Stimulated activated CD8-positive, alpha-beta memory T cell treated with anti-CD3 and anti-CD28 coated beads, Interleukin-15, amount 100 ng/mL, for 4 hours (primary cell): ENCODE measurements at places on chromosomes 6 and 20.

DNA sequence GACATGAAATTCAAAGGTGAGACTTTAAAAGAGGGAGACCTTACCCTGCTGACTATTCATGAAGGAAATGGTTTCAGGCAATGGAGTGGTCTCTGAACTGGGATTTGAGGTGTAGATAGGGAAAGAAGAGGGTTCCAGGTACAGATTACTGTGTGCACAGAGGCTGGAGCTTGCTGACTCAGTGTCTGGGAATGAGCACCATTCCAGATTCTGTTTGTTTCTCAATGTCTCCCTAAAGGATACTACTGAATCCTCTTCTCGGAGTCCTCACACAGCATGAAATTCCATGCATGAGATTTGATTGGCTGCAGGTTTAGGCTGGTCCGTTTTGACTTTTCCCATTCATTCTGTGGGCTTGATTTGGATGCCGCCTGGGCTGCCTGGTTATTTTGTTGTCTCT lies 49.0 kb downstream of the PPP1R14C start:
- no peak for DNase-seq

DNA sequence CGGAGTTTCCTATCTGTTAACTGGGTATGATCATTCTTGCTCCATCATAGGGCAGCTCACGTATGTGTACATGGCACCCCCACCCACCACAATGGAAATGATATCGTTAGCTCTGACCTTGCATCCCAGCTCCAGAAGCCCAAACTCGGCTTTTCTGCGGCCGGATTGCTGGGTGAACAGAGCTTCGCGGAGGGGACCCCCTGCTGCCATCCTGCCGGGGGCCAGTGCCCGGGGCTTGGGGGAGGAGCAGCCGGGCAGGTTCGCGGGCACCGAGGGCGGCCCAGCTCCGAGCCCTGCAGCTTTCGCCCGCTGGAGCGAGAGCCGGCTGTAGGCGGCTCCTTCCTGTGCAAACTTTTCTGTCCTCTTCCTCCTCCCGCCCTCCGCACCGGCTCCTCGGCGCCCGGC lies 24.9 kb upstream of the FUCA2 start:
- DNase-seq = peak; percentile 27

GRCh38 chr6:71197780-71198179 lies 90.8 kb upstream of the OGFRL1 start:
- DNase-seq = no peak

DNA sequence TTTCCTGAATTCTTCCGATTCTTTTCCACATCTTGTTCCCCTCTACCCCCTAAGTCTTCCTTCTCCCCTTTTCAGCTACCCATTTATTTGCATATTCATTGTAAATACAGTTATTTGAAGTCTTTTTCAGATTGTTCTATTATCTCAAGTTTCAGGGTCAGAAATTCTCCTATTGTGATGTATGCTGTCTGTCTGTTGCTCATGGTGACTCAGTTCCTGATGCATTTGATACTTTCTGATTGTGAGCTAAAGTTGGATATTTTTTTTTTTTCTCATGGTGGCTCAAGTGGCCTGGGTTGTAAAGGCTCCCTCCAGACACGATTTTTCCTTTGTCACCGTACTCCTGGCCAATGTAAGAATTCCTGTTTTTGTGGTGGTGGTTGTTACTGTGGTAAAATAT lies 4.9 kb upstream of the PI16 start:
- DNase-seq = no peak

- DNase-seq = no peak
These were observed 76.1 kb upstream of the HSF2 start for GRCh38 chr6:122323361-122323760.

DNA sequence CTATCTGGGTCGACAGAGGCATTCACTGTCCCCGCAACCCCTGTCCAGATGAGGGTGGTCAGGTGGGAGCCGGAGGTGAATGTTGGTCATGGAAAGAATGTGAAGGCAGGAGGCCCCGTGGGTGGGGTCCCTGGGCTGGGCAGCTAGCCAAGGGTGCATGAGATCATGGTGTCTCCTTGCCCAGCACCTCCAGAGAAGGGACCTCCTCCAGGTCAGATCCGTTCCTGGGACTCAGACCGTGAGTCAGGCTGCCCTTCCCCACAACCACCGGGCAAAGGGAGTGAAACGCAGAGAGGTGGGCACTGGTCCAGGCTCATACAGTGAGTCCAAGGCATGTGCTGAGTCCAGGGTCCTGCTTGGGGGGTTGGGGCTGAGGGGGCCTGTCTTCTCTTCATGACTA lies 3.5 kb downstream of the FOXS1 start:
- no peak for DNase-seq

GRCh38 chr20:63639093-63639975 lies 12.4 kb upstream of the GMEB2 start:
- no peak for DNase-seq

DNA sequence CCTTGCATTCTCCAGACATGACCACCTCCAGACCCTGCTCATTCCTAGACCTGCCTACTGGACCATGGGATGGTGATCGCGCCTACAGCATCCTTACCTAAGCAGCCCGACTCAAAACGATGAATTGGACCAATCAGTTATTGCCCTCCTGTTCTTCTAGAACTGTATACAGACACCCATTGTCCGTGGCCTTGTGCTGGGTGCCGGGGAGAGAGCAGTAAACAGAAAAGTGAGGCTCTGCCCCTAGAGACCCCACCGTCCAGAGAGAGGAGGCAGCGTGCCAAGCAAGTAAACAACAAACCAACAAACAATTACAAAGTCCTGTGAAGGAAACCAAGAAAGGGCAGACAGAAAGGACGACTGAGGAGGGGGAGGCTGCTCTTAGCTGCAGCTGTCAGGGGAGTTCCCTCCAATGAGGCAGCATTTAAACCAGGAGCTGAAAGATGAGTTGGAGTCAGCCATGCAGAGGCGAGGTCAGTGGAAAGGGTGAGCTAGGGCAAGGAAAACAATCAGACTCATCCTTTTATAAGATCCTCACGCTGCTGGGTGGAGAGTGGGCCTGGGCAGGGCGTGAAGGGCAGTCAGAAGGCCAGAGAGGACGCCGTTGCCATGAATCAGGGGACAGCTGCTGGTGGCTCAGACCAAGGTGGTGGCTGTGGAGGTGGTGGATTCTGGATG lies 37.6 kb upstream of the BLCAP start:
- DNase-seq = no peak

DNA sequence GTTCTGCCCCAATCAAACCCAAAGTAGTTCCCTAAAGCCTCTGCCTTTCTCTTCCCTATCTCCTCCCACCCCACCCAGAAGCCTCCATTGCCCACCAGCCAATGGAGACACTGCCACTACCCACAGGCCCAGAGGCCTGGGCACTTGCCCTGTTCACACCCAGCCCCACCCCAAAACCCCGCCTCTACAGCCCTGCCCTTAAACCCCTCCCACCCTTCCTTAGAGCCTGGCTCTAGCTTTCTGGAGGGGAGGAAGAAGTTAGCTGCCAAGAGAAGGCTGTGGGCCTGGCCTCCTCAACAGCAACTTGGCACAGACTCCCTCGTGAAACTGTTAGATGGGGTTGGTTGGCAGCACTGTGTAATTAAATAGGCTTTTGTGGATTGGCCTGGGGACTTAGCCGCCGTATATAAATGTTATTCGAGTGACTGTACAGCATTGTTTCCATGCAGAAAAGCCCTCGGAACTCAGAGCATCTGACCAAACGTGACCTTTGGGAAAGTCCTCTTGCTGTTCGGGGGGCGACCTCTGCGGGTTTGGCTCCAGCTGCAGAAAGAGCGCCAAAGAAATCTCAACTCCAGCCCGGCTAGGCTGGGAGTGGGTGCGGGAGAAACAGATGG lies 31.4 kb downstream of the COL11A2 start:
- DNase-seq = no peak

GRCh38 chr6:39693206-39693605 lies 32.0 kb downstream of the KIF6 start:
- no peak for DNase-seq

- DNase-seq = no peak
These were observed at the start of gene MCCD1 for GRCh38 chr6:31528821-31529328. TSS of gene MCCD1 (plus strand) at chr6:31528962. CDS start at chr6:31529015, 53 bp downstream.

DNA sequence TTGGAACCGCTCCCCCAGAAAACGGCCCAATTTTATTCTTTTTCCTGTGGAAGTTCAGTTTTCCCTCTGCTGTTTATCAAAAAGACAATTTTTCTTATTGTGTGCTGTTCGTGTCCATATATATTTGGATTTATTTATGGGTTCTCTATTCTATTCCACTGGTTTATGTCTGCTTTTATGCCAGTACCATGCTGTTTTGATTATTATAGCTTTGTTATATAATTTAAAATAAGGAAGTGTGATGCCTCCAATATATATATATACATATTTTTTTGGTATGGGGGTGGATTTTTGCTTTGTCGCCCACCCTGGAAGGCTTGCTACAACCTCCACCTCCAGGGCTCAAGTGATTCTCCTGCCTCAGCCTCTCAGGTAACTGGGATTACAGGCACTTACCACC lies 103.3 kb downstream of the TFAP2B start:
- no peak for DNase-seq

- no peak for DNase-seq
These were observed 262.0 kb upstream of the RIN2 start for GRCh38 chr20:19495905-19496703.

- DNase-seq = no peak
These were observed 129.5 kb downstream of the INSM1 start for GRCh38 chr20:20497242-20497978.

GRCh38 chr6:82607998-82608725 lies 244.5 kb downstream of the TPBG start:
- no peak for DNase-seq

- no peak for DNase-seq
These were observed 6.1 kb downstream of the PLAGL2 start for GRCh38 chr20:32201296-32201976.

DNA sequence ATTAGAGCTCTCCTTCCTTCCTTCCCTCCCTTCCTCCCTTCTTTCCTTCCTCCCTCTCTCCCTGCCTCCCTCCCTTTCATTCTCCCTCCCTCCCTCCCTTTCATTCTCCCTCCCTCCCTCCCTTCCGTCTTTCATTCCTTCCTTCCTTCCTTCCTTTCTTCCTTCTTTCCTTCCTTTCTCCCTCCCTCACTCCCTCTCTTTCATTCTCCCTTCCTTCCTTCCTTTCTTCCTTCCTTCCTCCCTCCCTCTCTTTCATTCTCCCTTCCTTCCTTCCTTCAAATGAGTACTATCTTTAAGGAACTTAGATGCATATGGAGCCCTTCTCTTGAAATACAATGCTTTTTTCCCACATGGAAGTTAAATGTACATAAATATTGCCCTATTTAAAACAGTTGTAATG lies 20.9 kb upstream of the PTPRK start:
- DNase-seq = no peak

DNA sequence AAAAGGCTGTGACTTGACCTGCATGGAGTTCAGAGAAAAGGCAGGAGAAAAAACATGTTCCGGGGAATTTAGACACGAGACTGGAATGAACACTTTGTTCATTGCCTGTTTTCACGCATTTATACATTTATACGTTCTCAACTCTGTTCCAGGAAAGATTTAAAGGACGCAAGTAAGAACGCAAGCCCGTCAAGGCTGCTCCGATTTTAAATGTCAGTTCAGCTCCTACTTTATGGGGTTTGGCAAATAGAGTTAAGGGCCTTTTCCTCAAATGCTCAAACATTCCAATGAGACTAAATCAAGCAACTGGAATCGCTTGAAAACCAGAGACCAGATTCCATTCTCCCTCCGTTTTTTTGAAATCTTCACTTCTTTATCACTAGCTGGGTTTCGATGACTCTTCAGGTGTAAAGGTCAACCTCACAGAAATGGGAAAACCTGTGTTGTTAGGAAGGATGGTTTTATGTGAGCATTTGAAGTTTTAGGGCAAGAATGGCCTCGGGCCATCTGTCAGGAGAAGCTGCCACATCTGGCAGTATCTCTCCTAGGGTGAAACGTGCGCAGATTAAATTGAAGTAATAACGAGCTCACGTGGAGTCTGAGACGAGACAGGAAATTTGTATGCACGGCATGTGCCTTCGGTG lies 24.9 kb downstream of the TTLL2 start:
- DNase-seq = no peak

DNA sequence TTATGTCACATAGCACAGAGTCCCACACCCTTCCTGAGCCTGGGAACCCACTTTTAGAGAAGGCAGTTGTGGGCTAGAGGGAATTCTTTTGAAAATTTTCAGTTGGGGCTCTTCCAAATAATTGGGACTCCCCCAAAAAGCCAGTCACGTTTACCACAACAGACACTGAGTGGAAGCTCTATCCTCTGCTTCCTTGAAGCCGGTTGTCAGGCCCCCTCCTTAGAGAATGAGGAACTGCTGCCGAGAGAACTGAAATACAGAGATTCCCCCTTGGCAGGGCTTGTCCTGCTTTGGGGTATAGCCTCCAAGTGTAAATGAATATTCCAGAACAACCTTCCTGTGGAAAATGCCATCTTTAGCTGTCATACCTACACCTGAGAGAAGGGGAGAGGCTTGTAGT lies 2.7 kb upstream of the JAG1 start:
- no peak for DNase-seq

DNA sequence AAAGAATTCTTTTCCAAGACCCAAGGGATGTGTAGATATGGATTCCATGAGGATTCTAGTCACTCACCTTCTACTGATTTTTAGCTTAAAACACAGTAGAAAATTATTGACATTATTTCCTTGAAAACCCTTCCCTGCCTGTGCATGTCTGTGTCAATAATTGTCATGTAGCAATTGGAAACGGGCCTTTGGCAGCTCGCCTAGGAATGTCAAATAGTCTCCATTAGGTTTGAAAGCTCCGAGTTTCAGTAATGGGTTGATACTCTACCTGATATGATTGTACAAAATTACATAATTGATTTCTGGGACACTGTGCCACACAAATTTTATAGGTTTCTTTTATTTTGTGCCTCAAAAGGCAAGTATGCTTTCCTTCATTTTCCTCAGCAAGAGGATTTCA lies 515.2 kb upstream of the ARID1B start:
- DNase-seq = no peak

DNA sequence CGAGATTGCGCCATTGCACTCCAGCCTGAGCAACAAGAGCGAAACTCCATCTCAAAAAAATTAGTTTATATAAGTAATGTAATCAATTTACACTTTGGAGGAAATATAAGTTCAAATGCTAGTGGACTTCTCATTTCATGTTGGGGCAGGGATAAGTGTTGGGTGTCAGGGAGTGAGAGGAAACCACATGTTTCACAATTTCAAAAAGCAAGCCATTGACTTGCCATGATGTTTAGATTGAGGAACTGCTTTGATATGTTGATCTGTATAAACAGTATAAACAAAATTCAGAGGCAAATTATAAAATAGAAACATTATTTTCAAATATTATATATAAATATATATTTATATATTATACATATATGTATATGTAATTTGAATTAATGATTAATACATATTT lies 42.7 kb downstream of the FILIP1 start:
- no peak for DNase-seq
